Activated naive CD4-positive, alpha-beta T cell treated with anti-CD3 and anti-CD28 coated beads for 36 hours (primary cell): ENCODE measurements at places on chromosomes 6 and 20. TPM values are rescaled to one million over a fixed set of nuclear protein-coding genes. Genes with fewer than 3 reads are reported as not detected.

PANK2 gene
- total RNA-seq: 44.7 TPM

GRCh38 chr20:62780696-62781095 lies 15.6 kb upstream of the MRGBP start:
- DNase-seq: no peak
- H3K27ac ChIP-seq: no peak overlapping the region
- H3K4me1 ChIP-seq: peaks cover 23% of the 10 kb centered on the region
- no peaks in the 10 kb centered on the region for H3K27me3 ChIP-seq
- no peak overlapping the region for H3K4me3 ChIP-seq
- no peaks in the 10 kb centered on the region for H3K36me3 ChIP-seq

COL9A3 gene
- total RNA-seq: not detected

DEFB125 gene
- not detected for total RNA-seq

- no peaks in the 10 kb centered on the region for H3K27me3 ChIP-seq
- no peak overlapping the region for H3K4me3 ChIP-seq
- peaks cover 3% of the 10 kb centered on the region for H3K4me1 ChIP-seq
These were observed 189.0 kb downstream of the BTBD9 start for GRCh38 chr6:38450717-38451116.

GLO1 gene
- total RNA-seq: 137 TPM

GRCh38 chr6:149335924-149336608 lies 18.6 kb downstream of the TAB2 start:
- H3K4me3 ChIP-seq: peak overlapping the region; percentile 59
- DNase-seq: peak; percentile 84
- peaks cover 82% of the 10 kb centered on the region for H3K4me1 ChIP-seq
- peak overlapping the region; percentile 97 for H3K27ac ChIP-seq
- peaks cover 12% of the 10 kb centered on the region for H3K36me3 ChIP-seq

- H3K4me1 ChIP-seq: no peaks in the 10 kb centered on the region
- peaks cover 2% of the 10 kb centered on the region for H3K27me3 ChIP-seq
- no peak for DNase-seq
- H3K36me3 ChIP-seq: no peaks in the 10 kb centered on the region
- H3K4me3 ChIP-seq: no peak overlapping the region
- no peak overlapping the region for H3K27ac ChIP-seq
These were observed 28.6 kb upstream of the ARFGEF2 start for GRCh38 chr20:48892891-48893290.

AIG1 gene
- 26.1 TPM for total RNA-seq

SLC22A3 gene
- not detected for total RNA-seq

GRCh38 chr6:53831936-53832660 lies 37.3 kb downstream of the LRRC1 start:
- H3K36me3 ChIP-seq: no peaks in the 10 kb centered on the region
- no peaks in the 10 kb centered on the region for H3K27me3 ChIP-seq
- no peak overlapping the region for H3K4me3 ChIP-seq

SLC22A2 gene
- total RNA-seq: not detected

DNA sequence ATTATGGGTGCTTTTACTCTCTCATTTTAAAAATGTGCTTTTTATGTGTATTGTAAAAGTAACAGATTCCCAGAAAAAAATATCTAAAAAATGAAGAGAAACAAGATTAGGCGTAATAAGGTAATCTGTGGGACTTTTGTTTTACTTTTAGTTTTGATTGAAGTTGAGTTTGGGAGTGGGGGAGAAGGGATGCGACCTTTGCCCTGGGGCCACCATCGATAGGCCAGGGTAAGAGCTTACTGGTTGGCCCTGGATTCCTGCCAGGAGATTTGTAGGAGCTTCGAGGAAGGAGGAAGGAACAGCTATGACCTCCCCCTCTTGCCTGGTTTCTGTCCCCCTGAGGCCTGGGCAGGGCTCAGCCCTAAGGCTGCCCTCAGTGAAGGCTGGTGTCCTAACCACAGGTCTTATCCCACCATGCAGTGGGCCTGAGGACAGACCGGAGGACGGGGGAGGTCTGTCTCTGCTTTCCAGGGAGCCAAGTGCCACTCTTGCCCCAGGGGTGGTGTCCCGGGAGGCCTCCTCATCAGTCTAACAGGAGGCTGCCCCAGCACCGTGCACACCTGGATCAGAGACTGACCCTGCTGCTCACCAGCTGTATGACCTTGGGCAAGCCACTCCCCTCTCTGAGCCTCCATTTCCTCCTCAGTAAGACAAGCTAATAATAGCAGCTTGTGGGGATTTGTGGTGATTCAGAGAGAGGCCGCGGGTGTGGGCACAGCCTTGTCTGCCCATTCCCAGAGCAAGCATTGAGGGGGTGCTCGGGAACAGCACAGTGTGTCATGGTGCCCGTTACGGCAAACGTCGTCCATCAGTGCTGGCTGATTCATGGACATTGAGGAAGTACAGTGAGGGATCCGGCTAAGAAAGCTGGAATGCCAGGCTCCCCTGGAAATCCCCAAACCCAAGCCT lies 21.2 kb downstream of the TGM2 start:
- H3K36me3 ChIP-seq: no peaks in the 10 kb centered on the region
- H3K4me3 ChIP-seq: no peak overlapping the region
- H3K27me3 ChIP-seq: peaks cover 4% of the 10 kb centered on the region
- H3K4me1 ChIP-seq: no peaks in the 10 kb centered on the region
- H3K27ac ChIP-seq: no peak overlapping the region

EYA4 gene
- not detected for total RNA-seq

DNA sequence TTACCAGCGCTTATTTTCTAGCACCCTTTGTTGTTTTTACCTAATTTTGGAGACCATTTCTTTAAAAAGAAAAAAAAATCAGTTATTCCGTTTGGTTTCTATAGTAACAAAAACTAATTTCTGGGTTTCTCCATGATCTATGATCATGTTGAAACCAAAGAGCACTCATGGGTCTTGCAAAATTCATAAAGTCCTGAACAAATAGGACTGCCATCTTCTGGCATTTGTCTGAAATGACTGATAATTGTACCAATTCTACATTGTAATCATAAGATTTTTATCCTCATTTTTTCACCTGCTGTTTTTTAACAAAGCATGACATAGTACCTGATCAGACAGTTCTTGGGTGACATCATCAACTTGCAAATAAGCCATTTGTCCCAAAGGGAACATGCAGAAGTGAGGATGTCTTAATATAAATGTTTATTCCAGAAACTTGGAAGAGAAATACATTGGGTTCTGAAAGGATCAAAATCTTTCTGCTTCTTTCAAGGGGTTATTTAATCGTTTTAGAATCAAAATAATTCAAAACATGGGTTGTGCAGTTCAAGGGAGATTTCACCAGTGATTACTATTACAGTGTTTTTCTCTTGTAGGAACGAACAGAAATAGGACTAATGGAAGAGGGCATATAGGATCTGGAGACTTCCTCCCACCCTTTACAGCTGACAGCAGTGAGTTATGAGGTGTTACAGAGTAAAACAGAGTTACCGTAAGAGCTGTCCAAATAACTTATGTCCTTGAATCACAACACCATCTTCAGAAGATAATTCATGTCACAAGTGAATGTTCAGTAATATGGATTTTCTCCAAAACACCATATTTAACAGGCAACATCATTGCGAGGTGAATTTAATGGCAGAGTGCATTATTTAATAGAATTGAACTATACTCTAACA lies 87.1 kb upstream of the GJE1 start:
- no peaks in the 10 kb centered on the region for H3K36me3 ChIP-seq
- H3K4me3 ChIP-seq: no peak overlapping the region

DNA sequence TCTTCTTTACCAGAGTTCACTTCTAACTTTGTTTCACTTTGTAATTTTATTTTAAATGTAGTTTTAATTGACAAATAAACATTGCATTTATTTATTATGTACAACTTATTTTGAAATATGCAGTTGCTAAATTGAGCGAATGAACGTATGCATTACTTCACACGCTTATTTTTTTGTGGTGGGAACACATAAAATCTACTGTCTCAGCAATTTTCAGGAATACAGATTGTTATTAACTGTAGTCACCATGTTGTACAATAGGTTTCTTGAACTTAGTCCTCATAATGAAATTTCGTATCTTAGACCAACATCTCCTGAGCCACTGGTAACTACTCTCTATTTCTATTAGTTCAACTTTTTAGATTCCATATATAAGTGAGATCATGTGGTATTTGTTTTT lies 46.9 kb downstream of the NKAIN2 start:
- H3K27me3 ChIP-seq: no peaks in the 10 kb centered on the region
- H3K4me1 ChIP-seq: no peaks in the 10 kb centered on the region
- DNase-seq: no peak
- H3K36me3 ChIP-seq: no peaks in the 10 kb centered on the region
- no peak overlapping the region for H3K4me3 ChIP-seq
- H3K27ac ChIP-seq: no peak overlapping the region

TCP11 gene
- total RNA-seq: not detected

DNA sequence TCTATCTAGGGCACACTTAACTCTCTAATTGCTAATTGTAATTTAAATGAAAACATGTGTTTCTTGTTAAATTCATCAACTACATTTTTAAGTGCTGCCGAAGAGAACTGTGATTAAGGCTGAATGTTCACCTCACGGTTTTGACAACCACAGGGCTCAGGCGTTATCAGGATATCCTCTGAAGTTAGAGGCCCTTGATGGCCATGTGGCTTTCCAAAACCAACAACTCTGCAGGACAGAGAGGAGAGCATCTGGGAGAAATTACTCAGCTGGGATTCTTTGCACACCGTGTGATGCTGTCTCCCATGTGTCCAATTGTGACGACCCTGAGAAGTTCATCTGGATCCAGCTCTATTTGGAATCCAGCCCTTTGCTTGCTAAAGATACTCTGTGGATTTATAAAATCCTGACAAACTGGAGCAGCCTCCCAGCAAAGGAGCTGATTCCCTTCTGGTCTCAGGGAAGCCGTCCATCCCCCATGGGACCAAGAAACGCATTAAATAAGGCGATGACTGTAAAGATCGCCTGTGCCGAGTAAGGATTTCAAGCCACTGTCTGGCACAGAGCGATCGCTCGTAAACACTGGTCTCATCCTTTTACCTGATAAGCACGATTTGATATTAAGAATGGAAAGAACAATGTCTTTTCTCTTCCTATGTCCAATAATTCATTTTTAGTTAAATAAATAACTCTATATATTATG lies 401.1 kb downstream of the CD83 start:
- no peak for DNase-seq
- H3K4me1 ChIP-seq: peaks cover 2% of the 10 kb centered on the region
- H3K36me3 ChIP-seq: no peaks in the 10 kb centered on the region
- H3K27ac ChIP-seq: no peak overlapping the region
- no peaks in the 10 kb centered on the region for H3K27me3 ChIP-seq

NOX3 gene
- total RNA-seq: not detected

PXDC1 gene
- total RNA-seq: 0.36 TPM

- H3K27me3 ChIP-seq: peaks cover 8% of the 10 kb centered on the region
- H3K36me3 ChIP-seq: no peaks in the 10 kb centered on the region
- H3K4me1 ChIP-seq: peaks cover 4% of the 10 kb centered on the region
- no peak overlapping the region for H3K4me3 ChIP-seq
- no peak overlapping the region for H3K27ac ChIP-seq
These were observed 54.9 kb downstream of the ZBTB9 start for GRCh38 chr6:33508935-33509926.
